ENCODE measurements at places on chromosomes 12 and 14. TPM values are rescaled to one million over a fixed set of nuclear protein-coding genes. Genes with fewer than 3 reads are reported as not detected.

The KLRG1 gene
- 4.3 TPM for total RNA-seq

The TRIM9 gene
- total RNA-seq, result under 0.01 TPM

The EPYC gene
- total RNA-seq, result not detected

The MGP gene
- 11.2 TPM for total RNA-seq

The KANSL2 gene
- 40.1 TPM for total RNA-seq

The CABP1 gene
- total RNA-seq, result not detected

The CLBA1 gene
- 5.2 TPM for total RNA-seq

The GNB3 gene
- 1.8 TPM for total RNA-seq

Measured in myometrial cell (primary cell).